ENCODE measurements at places on chromosomes 16 and 17. TPM values are rescaled to one million over a fixed set of nuclear protein-coding genes. Genes with fewer than 3 reads are reported as not detected.

- no peak for DNase-seq
Observed at GRCh38 chr16:78755751-78756661, 656.6 kb downstream of the WWOX start.

DNA sequence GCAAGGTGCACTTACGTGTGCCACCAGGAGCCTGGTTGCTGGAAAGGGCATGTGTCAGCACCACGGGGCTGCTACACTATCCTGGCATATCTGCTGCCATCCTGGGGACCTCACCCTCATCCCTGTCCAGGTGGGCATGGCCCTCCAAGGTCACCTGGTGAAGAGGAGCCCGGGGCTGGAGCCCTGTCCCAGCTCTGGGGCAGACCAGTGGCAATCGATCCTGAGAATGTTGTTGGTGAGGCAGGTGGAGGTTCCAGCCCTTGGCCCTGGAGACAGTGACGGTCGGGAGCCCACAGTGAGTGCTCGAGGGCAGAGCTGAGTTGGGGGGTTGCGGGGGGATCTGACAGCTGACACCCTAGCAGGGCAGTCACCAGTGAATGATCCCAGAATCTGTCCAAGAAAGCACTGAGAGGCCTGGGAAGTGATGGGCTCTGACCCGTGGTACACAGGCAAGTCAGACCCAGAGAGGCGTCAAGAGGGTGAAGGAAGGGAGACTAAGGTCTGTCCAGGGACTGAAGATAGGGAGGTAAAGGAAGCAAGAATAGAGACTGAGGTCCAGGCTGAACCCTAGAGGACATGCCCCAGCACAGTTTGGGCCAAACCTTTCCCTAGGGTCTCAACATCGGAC, 17.6 kb downstream of the POLR3K start:
- DNase-seq: no peak

DNA sequence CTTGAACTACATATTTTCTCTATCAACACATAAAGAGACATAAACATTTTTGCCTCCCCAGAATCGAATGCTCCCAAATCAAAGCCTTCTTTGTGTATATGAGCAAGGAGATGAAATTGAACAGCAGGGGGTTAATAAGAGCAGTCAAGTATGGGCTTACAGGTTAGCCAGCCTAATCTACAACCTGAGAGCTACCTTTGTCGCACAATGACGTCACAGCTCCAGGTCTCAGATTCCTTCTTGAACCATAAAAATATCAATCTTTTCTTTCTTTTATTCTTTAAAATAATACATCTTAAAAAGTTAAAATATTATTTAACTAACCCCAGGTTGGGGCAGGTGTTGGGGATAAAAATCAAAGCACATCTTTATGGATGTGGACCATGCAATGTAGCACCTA, 482.9 kb upstream of the CDH11 start:
- DNase-seq: no peak

- no peak for DNase-seq
Observed at GRCh38 chr17:21213638-21214014, 335 bp downstream of the TMEM11 start.

DNA sequence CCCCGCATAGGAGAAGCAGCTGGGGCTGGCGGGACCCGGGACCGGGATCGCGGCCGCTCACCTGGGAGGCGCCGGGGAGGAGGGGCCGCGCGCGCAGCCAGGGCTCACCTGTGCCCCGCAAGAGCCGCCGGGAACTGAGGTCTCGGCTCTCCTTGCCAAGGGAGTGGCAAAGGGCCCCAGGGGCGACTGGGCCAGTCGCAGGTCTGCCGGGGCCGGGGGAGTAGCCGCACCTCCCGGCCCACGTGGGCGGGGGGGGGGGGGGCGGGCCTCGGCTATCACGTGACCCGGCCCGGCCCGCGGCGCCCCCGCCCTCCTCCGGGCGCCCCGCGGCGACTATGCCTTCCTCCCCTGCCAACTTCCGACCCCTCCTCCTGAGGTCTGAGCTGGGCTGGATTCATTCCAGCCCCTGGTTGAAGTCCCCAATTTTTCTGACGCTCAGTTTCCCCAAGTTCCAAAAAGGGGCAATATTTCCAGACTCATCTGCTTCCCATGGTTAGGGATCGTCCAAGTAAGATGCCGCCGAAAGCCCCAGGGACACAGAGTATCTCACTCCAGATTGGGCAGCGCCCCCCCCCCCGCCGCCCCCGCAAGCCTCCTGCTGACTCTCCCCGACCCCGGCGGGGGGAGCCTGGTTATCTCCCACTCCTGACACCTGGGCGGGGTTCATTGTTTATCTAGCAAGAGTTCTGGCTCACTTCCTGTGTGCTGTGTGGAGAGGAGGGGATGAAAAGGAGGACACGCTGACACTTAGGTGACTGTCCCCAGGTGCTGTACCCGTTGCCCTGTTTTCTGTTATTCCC, at the start of gene TMC6:
TSS of gene TMC6 (minus strand) at position 205 of the 800 bp plus-strand sequence. CDS start 1,923 bp downstream, outside the sequence.
- no peak for DNase-seq

GRCh38 chr17:71247441-71248015, 873.3 kb upstream of the SOX9 start:
- DNase-seq: no peak

GRCh38 chr16:78461496-78462287, 362.2 kb downstream of the WWOX start:
- DNase-seq: peak; percentile 21

- no peak for DNase-seq
Observed at GRCh38 chr17:1154704-1155103, 25.1 kb downstream of the ABR start.

DNA sequence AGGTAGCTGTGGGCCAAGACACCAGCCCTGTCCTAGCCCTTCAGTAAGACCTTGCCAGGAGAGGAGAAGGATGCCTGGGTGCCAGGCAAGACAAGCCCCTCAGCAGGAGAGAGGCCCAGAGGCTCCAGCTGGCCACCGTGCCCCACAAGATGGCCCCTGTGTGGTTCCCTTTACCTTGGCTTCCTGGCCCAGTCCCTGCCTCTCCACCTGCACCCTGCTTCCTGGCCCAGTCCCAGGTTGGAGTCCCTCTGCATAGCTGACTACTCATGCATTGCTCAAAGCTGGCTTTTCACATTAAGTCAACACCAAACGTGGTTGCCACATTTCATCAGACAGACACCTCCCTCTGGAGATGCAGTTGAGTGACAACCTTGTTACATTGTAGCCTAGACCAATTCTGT, 4.0 kb downstream of the SYNGR3 start:
- peak; percentile 51 for DNase-seq

DNA sequence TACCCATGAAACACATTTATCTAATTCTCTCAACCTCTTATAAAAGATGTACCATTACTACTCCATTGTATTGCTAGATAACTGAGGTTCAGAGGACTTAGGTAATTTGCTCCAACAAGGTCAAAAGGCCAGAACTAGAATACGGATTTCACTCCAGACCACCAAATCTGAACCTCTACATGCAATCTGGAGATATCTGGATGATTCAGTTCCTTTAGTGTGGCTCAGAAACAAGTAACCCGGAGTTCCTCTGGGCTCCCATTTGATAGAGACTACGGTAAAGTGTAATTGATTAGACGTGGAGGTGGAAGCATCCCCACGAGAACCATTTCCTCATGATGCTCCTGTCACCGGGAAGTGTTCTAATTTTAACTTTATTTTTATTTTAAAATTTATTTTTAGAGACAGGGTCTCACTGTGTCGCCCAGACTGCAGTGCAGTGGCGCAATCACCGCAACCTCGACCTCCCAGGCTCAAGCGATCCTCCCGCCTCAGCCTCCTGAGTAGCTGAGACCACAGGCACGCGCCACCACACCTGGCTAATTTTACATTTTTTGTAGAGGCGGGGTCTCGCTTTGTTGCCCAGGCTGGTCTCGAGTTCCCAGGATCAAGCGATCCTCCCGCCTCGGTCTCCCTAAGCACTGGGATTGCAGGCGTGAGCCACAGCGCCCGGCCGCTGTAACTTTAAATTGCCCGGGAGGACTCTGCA, 608 bp upstream of the COX10 start:
- DNase-seq: no peak

DNA sequence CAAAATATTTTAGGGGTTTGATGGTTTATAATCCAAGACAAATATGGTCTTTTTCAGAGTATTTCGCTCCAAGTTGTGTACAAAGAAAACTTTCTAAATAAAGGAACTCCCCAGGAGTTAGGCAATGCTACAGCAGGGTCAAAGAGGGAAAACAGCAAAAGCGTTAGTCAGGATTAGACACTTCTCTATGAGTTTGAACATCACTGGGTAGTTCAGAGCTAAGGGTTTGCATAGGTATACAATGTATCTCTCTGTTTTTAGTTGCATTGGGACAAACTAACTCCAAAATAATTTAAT, 34.8 kb downstream of the FAM20A start:
- no peak for DNase-seq

Gene TNFRSF13B
- total RNA-seq: not detected

Gene RRAD
- 36.8 TPM for total RNA-seq

Gene LDAF1
- 65.0 TPM for total RNA-seq

Gene ST6GALNAC1
- not detected for total RNA-seq

All from kidney epithelial cell (primary cell).